ENCODE measurements at places on chromosomes 3 and 15. TPM values are rescaled to one million over a fixed set of nuclear protein-coding genes. Genes with fewer than 3 reads are reported as not detected.

The FAM3D gene
- not detected for total RNA-seq

The PLOD2 gene
- not detected for total RNA-seq

The CCR1 gene
- not detected for total RNA-seq

The KLHL40 gene
- not detected for total RNA-seq

The PSTPIP1 gene
- total RNA-seq = 23.6 TPM

The GOLGA6A gene
- total RNA-seq = 0.13 TPM

The SPATA16 gene
- not detected for total RNA-seq

The LRRK1 gene
- 219 TPM for total RNA-seq

The CDC25A gene
- total RNA-seq = 72.9 TPM

The LMAN1L gene
- total RNA-seq = 0.37 TPM

The ATG3 gene
- total RNA-seq = 109 TPM

The APOD gene
- not detected for total RNA-seq

The SCAANT1 gene
- not detected for total RNA-seq

The TLNRD1 gene
- 17.5 TPM for total RNA-seq

The NISCH gene
- 73.3 TPM for total RNA-seq

The PLA2G4E gene
- total RNA-seq = not detected

The COMMD2 gene
- total RNA-seq = 47.1 TPM
